ENCODE measurements at places on chromosomes 12 and 14. TPM values are rescaled to one million over a fixed set of nuclear protein-coding genes. Genes with fewer than 3 reads are reported as not detected.

- no peak for DNase-seq
These were observed 381.4 kb downstream of the APAF1 start for GRCh38 chr12:99026332-99027054.

DNA sequence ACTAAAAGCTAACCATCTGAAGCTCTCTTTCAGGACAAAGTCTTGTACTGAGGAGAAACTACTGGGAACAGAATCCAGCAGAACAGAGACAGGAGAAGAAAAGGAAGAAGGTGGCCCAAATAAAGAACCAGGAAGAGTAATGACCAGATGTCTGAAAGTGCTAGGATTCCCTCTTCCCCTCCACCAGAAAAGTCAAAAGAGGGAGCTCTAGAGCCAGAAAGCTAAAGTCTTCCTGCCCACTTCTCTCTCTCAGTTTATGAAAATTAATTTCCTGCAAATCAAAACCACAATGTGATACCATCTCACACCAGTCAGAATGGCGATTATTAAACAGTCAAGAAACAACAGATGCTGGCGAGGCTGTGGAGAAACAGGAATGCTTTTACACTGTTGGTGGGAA is 47.2 kb downstream of the SPPL3 start:
- DNase-seq: peak; percentile 18

DNA sequence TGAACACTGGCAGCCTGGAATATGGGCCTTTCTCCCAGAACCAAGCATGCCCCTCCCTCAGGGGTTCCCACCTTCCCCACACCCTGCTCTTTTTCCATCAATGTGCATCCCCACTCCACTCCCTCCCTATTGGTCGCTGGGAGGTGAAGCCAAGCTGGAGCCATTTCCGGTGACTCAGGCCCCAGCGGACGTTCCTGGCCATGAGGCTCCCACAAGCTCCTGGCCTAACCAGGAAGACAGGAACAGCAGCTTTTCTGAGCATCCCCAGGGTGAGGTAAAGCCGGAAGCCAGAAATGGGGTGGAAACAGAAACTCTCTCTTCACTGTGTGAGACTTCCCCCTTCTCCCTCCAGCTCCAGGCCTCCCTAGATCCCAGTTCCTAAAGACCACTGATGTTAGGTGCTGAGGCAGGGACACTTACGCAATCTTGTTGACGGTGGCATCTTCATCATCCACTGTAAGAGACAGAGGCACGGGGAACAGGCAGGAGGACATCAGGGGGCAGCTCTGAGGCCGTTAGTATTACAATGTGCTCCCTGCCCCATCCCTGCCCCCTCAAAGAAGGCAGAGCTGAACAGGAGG is 5.1 kb downstream of the LMBR1L start:
- no peak for DNase-seq

GRCh38 chr12:75831402-75831801 is 200.2 kb downstream of the PHLDA1 start:
- no peak for DNase-seq

Gene SOAT2
- polyA plus RNA-seq: 0.20 TPM

GRCh38 chr12:110677206-110677911 is 11.6 kb downstream of the HVCN1 start:
- DNase-seq: no peak

Gene AJUBA
- polyA plus RNA-seq: 1.3 TPM
